ENCODE measurements at places on chromosomes 2 and 18.

DNA sequence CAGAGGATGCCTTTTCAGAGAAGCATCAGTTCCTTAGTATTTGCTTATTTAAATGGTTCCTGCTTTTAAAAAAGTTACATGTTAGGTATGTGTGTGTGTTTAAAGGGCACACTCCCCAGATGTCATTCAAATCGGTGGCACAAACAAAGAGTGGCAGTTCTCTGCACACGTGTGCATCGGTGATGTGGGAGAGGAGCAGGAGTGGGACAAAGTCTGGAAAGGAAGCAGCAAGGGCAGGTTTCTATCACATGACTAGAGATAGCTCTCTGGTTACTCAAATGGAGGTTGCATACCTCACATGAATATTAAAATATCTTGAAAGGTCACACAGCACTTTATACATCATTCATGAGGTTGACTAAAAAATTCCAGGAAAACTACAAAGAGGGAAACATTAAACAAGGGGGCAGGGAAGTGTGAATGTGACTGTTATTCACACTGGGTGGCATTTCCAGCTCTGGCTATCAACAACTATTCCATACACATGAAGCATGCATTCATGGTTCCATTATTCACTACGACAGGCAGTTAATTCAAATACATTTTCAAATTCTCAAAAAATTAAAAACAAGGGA is 64.7 kb downstream of the SEPTIN10 start:
- no peak for DNase-seq

- no peak for DNase-seq
Measured at GRCh38 chr2:128305555-128306080, 13.1 kb downstream of the HS6ST1 start.

DNA sequence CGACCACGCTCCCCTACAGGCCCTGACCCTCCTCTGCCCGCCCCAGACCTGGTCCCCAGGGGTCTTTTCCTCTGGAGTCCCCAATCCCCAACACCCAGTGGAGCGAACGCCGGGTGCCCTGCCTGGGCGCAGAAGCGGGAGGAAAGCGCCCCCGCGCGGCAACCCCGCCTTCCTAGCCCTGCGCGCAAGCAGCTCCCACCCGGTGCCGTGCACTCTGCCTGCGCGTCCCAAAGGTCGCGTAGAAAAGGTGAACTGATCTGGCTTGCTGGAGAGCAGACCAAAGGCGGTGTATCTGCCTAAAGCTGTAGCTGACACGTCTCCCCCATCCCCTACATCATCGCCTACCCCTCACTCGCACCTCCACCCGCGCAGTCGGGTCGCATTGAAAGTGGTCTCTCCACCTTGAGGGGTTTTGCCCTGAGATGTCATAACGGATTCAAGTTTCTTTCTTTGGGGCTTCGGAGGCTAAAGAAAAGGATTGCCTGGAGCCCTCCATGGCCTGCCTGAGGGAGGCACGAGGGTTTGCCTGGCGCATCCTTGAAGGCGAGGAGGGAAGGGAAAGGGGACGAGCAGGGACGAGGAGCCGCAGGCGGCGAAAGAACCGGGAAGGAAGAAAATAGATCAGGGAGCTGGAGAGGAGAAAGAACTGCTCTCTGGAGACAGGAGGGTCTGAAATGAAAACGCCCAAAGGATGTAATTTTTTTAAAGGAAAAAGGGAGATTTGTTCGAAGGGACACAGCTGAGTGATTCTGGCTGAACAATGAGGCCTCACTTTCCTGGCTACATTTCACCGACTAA is 5.8 kb downstream of the GAD1 start:
- DNase-seq, result no peak

GRCh38 chr2:121212661-121213325 is 72.2 kb downstream of the TFCP2L1 start:
- no peak for DNase-seq

DNA sequence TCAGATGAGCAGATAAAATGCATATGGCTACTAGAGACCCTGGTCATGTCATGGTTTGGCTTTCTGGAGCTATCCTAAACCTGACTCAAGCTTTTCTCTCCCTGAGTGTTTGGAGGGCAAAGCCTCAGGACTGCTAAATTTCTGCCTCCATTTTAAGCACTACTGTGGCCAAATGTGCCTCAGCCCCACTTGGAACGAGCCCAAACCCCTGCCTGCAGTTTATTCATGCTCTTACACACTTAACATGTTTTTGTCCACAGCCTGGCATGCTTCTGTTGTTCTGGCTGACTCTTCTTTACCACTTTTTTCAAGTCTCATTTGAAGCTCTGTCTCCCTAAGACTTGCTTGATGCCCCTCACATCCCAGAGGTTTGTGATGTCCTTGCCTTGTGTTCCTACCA is 24.7 kb downstream of the MGAT5 start:
- no peak for DNase-seq

GRCh38 chr2:198930170-198930569 is 527.6 kb downstream of the SATB2 start:
- DNase-seq, result no peak

All from right lobe of liver (tissue), 6 donors.